H1 (cell line): ENCODE measurements at places on chromosomes 7 and 10. TPM values are rescaled to one million over a fixed set of nuclear protein-coding genes. Genes with fewer than 3 reads are reported as not detected.

- no peak for DNase-seq
- no peaks in the 10 kb centered on the region for H3K4me1 ChIP-seq
- no peaks in the 10 kb centered on the region for H3K36me3 ChIP-seq
- H3K27me3 ChIP-seq, result no peaks in the 10 kb centered on the region
- H3K4me3 ChIP-seq, result no peak overlapping the region
- no peak overlapping the region for H3K27ac ChIP-seq
These were observed 347.7 kb downstream of the FRMD4A start for GRCh38 chr10:13983035-13983434.

The EPO gene
- polyA plus RNA-seq, result 0.42 and 0.67 TPM in 2 replicates

The DPP6 gene
- polyA plus RNA-seq, result 4.3 and 4.7 TPM in 2 replicates

DNA sequence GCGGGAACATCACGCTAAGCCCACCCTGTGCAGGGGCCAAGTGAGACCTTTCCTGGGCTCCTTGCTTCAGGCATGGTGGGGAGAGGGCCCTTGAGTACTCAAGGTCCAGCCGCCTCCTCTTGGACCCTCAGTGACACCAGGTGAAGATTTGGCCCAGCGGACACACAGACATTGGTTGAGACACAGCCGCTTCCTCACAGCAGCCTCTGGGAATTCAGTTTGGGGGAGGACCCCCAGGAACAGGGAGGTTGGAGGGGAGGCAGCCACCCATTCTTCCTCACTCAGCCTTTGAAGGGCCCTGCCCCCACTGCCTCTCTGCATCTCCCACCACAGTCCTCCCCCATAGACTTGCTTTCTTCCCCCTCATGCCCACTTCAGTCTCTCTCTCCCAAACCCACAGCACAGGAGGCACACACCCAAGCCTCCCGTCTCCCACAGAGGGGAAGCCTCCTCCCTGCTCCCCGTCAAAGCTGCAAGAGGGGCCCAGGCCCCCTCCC lies 31.9 kb downstream of the ANXA8 start:
- no peaks in the 10 kb centered on the region for H3K4me1 ChIP-seq
- H3K27me3 ChIP-seq, result no peaks in the 10 kb centered on the region
- DNase-seq, result no peak
- no peak overlapping the region for H3K4me3 ChIP-seq
- H3K27ac ChIP-seq, result no peak overlapping the region

The LRRC17 gene
- 2.2 and 3.0 TPM in 2 replicates for polyA plus RNA-seq

DNA sequence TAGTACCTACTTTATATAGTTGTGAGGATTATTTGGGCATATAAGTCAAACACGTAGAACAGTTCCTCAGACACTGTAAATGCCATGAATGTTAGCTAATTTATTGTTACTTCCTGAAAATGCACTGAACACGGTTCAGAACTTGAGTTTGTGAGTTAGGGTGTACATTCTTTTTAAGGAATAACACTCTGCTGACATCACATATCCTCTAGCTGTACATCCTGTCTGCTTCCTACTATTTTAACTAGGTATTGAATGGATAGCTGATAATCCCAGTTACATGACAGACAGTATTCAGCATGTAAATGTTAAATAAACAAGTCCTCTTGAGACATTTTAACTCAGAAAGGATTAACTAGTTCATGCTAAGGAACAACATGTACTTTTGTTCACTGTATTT lies 16.0 kb downstream of the SAMD8 start:
- H3K4me1 ChIP-seq, result no peaks in the 10 kb centered on the region; the same call in 1 of the 2 replicates
- no peak overlapping the region for H3K4me3 ChIP-seq
- DNase-seq, result no peak
- H3K27me3 ChIP-seq, result no peaks in the 10 kb centered on the region
- no peak overlapping the region for H3K27ac ChIP-seq
